Astrocyte of the hippocampus (primary cell): ENCODE measurements at places on chromosomes 16 and 17.

DNA sequence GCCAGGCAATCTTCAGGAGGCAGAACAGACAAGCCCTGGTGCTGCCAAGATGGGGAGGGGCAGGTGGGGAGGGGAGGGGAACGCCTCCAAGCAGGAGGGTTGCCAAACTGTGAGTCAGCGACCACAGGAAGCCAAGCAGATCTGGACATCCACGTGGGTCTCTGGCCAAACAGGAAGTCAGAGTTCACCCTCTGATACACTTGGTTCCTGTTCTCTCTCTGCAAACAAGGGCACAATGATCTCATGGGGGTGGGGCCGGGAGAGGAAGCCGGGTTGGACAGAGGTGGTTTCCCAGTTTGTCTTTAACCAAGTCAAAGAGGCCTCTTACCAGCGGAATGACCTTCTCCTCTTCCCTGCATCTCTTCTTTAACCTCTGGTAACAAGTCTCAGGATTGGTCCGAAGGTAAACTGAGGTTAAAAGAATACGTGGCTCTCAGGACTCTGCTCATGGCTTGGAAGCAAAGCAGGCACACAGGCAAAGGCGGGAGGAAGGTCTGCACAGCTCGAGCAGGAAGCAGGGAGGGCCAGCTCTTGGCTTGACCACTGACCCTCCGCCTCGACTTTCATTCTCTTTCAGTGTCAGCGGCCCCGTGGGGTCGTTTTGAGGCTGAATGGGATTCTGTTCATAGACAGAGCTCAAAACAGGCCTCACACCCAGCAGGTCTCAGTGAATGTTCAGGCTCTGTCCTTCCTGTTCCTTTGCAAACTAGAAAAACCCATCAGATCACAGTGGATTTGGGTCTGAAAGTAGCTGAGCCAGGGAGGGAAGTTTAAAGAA is 32.9 kb downstream of the TK2 start:
- peak; percentile 99 for DNase-seq

- DNase-seq: no peak
These were observed 1.6 kb downstream of the MLLT6 start for GRCh38 chr17:38706505-38707216.

- no peak for DNase-seq
These were observed 23.7 kb upstream of the PMFBP1 start for GRCh38 chr16:72195609-72196008.

GRCh38 chr17:57760046-57760445 is 14.9 kb upstream of the CCDC182 start:
- DNase-seq: peak; percentile 41

DNA sequence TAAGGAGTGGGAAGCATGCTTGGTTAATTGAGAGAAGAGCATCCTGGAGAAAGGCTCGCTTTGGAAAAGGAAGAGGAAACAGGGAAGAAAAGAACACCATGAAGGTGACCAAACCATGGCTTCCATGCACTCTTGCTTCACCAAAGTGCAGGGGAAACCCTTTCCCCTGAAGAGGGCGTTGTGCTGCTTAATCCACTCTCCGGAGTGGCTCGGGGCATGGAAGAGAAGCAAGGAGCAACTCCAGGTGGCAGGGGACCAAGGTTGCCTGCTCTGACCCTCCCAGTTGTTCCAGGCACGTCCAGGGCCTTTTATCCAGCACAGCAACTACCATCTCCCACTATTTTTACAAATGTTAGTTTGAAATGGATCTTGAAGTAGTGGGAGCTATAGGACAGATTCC is 108.1 kb downstream of the STX8 start:
- no peak for DNase-seq

GRCh38 chr17:49836111-49837030 is 11.5 kb downstream of the TAC4 start:
- DNase-seq: peak; percentile 88

GRCh38 chr16:85848986-85849385 is 49.5 kb downstream of the COX4I1 start:
- DNase-seq: no peak

DNA sequence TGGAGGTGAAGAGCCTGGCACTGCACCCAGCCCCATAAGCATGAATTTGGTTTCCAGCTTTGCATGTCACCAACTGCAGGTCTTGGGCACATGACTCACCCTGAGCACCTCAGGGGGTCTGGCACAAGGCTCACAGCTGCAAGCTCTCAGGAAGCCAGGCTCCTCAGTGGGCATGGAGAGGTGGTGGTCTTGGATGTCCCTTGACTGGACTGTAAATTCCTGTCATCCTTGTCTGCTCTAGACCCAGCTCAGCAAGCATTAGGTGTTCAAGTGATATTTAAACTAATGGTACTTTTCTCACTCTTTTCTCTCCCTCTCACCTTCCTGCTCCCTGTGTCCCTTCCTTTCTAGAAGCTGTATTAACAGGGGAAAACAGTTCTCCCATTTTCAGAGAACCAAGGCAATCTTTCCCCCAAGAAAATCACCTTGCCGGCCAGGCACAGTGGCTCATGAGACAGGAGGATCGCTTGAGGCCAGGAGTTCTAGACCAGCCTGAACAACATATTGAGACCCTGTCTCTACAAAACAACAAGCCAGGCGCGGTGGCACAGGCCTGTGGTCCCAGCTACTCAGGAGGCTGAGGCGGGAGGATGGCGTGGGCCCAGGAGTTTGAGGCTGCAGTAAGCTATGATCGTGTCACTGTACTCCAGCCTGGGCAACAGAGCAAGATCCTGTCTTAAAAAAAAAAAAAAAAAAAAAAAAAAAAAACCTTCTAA is 5.1 kb upstream of the KIFC3 start:
- DNase-seq: peak; percentile 59

DNA sequence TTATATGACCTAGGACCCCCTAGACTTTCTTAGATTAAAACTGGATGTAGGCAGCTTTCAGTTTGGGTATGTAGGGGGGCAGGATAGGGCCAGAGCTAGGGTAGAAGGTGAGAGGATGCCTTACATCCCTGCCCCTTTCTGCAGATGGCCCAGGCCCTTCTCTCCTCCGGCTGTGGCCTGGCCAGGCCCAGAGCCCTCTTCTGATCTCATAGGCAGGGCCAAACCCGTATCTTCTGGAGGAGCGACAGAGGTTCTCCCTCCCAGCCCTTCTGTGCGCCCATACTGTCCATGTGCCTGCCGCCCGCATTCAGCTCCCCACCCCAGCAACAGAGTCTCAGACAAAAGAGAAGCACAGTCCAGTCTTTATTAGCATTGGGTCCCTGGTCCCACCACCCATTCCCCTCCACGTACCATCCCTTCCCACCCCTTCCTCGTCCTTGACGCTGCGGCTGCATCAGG is 2.0 kb upstream of the TSPOAP1 start:
- DNase-seq: no peak

- DNase-seq: no peak
These were observed 529.4 kb downstream of the RBFOX1 start for GRCh38 chr16:7861891-7862582.

DNA sequence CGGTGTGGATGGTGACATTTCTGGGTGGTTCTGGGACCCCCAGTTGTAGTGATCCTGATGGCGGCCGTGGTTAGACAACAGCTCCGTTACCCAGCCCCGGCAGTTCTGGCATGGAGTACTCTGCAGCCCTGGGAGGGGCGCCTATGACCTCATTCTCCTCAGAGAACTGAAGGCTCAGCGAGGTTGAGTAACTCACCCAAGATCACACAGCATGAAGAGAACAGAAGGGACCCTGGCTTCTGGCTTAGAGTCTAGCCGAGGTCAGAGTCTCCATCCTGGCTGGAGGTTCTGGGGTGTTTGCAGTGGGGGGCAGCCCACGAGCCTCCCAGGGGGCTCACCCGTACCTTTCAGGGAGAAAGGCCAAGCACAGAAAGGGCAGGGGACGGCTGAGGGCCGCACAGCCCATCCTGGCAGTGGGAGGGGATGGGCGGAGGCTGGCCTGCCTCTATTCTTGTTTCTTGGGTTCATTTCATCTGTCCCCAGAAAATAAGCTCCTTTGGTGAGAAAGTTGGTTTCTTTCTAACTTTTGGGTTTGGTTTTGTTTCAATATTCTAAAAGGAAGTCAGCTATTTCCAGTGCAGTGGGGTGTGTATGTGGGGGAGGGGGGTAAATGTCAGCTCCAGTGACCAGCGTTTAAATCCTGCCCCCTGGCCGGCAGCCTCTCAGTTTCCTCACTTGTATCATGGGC is 13.2 kb downstream of the ZFPM1 start:
- DNase-seq: no peak

DNA sequence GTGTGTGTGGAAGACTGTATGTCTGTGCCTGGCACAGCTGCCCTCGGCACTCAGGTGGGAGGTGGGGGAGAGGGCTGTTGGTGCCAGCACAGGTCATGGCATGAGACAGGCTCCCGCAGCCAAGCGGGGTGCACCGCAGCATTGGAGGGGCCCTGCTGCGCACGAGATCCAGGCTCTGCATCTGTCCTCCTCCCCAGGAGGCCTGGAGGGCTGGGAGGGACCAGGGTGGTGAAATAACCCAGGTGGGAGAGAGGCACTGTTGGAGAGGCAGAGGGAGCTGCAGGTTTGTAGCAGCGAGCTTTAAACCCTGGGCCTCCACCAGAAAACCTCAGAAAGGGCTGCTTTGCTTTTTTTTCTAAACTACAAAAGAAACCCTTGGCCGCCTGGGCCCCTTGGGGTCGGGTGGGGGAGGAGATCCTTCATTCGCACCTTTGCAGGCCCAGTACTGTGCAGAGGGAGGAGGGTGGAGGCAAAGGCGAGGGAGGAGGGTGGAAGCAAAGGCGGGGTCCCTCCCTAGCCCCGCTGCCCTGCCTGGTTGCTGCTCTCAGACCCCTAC is 241.7 kb downstream of the SEC14L1 start:
- DNase-seq: no peak

DNA sequence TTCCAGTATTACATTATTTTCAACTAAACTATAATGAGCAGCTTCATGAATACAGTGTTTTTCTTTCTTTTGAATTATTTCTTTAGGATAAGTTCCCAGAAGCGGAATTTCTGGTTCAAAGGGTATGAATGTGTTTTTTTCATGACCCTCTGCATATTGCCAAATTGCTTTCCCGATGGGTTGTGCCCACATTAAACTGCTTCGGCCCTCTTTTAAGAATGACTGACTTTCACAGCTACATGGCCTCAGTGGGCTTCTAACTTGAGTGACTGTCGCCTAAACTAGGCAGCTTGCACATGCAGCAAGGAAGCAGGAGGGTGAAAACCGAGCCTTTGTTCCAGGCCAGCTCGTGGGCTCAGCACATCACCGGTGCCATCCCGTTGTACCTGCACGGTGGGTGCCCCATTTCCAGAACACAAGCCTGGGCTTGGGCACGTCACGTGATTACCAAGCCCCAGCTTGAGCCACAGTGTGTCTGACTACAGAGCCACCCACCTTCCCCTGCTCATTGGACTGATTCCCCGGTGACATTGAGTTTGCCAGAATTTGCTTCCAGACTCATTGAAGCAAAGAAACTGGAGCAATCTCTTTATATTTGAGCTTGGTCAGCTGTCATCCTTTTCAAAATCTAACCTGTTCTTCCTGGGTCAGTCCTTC is 112.8 kb downstream of the CLEC16A start:
- DNase-seq: peak; percentile 59

DNA sequence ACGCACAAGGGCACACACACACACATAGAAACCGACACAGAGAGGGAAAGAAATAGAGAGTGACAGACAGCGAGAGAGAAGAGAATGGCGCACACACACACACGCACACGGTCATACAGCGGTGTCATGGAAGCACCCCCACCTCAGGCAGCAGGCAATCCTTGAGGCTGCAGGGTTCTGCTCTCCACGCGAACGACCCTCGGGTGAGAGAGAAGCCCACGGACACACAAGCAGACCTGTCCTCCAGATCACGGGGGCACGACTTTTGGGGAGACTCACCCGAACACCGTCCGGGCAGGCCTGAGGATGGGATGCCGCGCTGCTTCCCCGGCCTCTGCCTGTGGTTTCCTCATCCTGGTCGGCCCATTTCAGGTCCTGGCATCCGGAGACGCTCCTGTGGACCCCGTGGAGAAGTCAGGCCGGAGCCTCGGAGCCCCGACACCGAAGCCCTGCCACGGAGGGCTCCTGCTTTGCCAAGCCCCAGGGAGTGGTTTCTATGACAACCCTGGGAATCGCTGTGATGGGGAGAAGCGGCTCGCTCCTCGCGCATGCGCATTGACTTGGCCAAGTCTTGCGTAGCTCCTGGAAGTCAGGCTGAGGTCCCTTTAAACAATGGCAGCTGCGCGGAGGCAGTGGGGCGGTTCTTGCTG is 118.2 kb upstream of the KCNJ18 start:
- DNase-seq: peak; percentile 68

- no peak for DNase-seq
These were observed 92.3 kb downstream of the METRNL start for GRCh38 chr17:83171661-83172060.

GRCh38 chr17:6539871-6540270 is 16.5 kb downstream of the PITPNM3 start:
- no peak for DNase-seq

DNA sequence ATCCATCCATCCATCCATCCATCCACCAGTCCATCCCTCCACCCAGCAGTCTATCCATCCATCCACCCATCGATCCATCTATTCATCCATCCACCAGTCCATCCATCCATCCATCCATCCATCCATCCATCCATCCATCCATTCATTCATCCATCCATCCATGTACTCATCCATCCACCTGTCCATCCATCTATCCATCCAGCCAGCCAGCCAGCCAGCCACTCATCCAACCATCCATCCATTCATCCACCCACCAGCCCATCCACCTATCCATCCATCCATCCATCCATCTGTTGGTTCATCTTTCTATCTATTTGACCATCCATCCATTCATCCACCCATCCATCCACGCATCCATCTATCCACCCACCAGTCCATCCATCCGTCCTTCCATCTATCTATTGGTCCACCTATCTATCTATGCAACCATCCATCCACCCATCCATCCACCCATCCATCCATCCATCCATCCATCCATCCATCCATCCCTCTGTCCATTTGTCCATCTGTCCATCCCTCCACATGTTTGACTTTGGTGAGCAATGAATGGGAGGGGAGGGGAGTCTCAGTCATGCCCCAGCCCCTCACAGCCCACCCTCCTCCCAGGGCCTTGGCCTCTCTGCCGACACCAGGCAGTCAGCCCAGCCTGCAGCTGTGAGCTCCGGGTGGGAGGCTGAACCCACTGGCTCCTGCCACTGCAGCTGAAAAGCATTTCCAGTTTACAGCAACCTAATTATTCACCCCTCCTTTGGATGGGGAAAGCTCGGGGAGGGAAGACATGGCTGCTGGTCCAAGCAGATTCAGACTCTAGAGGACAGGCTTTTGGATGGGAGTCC is 38.1 kb upstream of the SSTR5 start:
- DNase-seq: no peak

- DNase-seq: no peak
These were observed 5.1 kb upstream of the ERN1 start for GRCh38 chr17:64135000-64135399.

- no peak for DNase-seq
These were observed 27.7 kb downstream of the DHRS7C start for GRCh38 chr17:9763643-9764042.
